Right renal cortex interstitium (tissue), 3 donors: ENCODE measurements at places on chromosomes 5 and 9. TPM values are rescaled to one million over a fixed set of nuclear protein-coding genes. Genes with fewer than 3 reads are reported as not detected.

GRCh38 chr9:37329576-37329975 is 92.9 kb upstream of the GRHPR start:
- DNase-seq: no peak

- no peak for DNase-seq
Measured at GRCh38 chr9:136087741-136088480, 7.2 kb downstream of the NACC2 start.

Gene CCNO
- 3.4 TPM for polyA plus RNA-seq

DNA sequence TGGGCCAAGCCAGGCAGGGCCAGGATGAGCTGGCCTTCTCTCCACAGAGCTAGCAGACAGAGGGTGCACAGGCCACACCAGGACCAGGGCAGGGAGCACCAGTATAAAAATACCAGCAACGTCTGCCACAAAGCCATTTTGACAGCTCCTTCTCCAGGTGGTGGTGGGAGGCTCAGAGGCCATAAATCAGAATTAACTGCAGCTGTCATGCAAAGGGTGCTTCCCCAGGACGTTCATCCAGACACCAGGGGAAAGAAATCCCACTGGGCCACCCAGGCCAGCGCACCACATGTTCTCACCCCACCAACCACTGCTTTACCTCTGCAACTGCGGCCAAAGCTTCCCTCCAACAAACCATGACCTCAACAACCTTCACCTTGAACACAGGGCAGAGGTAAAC is 403.7 kb upstream of the TRPC7 start:
- DNase-seq: no peak

Gene TMC1
- 0.55 TPM for polyA plus RNA-seq

Gene PIP5K1B
- polyA plus RNA-seq: 8.3 TPM

DNA sequence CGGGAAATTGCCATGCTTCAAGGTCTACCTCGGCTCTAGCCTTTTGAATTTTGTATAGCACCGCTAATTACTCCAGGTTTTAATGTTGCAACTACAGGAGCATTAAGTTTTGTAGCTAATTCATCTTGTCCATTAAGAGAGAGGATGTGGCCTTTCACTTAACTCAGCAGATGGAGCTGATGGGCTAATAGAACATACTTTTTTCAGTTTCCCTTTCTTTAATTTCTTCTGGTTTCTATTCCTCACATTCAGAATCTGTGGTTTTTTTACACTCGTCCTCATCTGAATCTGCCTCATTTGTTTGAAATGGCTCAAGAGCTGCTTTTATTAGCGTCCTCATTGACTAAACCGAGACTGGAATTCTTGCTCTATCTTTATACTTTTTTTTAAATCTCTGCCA is 2085.7 kb upstream of the C9orf72 start:
- DNase-seq: no peak

Gene BAAT
- polyA plus RNA-seq: 0.21 TPM

Gene PCDHGA7
- polyA plus RNA-seq: 2.3 TPM

Gene PLPP7
- 2.0 TPM for polyA plus RNA-seq

DNA sequence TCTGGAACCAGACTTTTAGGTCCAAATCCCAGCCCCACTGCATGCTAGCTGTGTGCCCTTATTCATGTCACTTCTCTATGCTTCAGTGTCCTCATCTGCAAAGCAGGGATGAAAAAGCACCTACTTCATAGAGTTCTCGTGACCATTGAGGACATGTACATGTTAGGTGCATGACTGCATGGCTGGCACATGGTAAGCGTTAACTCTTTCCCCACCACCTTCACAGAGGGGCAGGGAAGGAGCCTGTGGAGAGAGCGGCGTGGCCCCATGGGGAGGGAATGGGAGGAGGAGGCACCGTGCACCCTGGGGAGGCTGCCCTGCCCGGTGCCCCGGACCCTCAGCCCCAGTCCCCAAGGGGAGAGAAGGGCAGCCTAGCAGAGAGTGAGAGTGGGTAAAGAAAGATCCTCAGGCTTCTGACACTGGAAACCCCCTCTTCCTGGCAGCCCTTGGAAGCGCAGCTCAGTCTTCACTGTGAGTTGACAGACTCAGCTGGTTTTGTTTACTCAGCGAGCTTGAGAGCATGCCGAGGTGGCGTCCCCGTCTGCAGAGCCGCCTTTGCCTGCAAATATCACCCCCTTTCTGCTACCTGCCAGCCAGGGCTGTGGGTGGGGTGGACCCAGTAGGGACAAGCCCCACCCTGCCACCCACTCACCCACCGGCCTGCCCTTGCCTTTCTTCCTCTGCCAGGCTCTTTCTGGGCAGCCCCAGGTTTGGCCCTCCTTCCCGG is 10.6 kb upstream of the ANGPTL2 start:
- no peak for DNase-seq
